ENCODE measurements at places on chromosomes 16 and 17.

DNA sequence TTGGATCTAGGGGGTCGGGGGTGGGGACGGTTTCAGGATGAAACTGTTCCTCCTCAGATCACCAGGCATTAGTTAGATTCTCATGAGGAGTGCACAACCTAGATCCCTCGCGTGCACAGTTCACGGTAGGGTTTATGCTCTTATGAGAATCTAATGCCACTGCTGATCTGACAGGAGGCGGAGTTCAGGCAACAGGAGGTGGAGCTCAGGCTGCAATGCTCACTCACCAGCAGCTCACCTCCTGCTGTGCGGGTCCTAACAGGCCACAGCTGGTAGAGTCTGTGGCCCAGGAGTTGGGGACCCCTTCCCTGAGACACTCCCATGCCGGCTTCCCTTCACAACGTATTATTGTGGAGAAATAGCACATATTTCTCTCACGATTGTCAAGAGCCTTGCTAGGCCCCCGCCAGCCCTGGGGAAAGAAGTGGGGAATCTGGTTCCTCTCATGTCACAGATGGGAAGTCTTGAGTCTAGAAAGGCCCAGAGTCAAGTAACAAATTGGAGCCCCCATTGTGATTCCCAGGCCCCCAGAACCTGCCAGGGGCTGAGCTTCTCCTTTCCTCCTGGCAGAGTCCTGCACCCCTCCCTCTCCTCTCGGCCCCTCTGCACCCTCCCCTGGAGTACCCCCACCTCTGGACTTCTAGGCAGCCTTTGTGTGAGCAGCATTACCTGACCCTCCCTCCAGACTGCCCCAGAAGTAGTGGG lies 6.1 kb upstream of the KRT14 start:
- no peak for DNase-seq

DNA sequence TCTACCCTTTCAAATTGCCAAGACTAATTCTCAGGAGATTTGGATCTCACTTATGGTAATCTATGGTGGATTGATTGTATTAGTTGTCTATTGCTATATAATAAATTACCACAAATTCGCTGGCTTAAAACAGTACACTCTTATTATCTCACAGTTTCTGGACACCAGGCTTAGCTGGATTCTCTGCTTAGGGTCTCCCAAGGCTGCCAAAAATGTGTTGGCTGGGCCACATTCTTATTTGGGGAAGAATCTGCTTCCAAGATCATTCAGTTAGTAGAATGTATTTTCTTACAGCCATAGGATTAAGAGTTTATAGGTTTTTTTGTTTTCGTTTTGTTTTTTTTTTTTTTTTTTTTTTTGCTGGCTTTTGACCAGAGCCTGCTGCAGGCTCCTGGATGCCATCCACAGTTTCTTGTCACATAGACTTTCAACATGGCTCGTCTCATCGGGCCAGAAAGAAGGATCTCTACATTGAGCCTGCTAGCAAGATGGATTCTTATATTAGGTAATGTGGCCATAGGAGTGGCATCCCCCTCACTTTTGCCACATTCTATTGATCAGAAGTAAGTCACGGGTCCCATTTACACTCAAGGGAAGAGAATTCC lies 415.3 kb downstream of the KIF2B start:
- no peak for DNase-seq

DNA sequence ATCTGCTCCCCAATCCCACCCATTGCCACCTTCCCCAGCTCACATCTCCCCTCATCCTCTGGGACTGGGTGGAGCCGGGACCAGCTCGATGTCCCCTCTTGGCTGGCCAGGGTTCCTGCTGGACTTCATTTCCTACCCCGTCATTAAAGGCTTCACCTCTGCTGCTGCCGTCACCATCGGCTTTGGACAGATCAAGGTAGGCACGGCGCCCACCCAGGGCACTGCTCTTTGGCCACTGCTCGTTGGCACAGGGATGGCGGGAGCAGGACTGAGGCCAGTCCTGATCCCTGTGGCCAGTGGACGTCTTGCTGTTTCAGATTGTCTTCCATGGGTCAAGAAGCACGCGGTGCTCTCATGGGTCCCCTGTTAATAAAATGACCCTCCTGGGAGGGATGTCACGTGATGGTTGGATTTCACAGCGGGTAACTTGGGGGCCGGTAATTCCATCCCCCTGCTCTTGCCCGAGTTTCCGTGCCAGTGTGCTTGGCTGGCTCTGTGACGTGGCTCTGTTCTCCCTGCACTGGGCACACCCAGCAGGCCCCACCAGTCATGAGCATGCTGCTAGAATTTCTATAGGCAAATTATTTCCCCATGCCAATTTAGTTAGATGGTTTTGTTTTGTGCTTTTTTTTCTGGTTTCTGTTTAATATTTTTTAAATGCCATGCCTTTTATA lies 3.1 kb downstream of the SLC26A11 start:
- DNase-seq: no peak

DNA sequence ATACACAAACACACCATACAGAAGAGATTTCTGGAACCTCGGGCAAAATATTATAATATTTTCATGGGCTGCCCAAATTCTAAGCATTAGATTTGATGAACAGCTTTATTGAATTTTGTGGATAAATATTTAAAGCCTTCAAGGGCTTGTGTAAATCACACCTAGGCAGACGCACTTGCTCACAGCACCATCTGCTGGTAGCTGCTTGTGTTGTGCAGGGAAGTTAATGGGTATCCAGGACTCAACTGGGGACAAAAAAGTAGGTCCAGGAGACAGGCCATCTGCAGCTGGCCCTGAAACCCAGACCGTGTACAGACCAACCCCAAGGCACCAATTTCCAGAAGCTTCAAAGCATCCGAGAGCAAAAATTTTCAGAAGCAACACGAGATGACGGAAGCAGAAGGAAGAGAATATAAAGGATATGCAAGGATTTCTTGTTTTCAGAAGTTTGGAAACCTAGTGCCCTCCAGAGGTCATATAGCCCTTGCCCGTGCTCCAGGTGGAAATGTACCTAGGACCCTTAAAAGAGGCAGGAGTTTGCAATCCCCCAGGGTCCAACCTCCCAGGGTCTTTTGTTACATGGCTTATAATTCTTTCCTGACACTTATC lies 140.0 kb downstream of the CHD9NB start:
- DNase-seq: peak; percentile 62

DNA sequence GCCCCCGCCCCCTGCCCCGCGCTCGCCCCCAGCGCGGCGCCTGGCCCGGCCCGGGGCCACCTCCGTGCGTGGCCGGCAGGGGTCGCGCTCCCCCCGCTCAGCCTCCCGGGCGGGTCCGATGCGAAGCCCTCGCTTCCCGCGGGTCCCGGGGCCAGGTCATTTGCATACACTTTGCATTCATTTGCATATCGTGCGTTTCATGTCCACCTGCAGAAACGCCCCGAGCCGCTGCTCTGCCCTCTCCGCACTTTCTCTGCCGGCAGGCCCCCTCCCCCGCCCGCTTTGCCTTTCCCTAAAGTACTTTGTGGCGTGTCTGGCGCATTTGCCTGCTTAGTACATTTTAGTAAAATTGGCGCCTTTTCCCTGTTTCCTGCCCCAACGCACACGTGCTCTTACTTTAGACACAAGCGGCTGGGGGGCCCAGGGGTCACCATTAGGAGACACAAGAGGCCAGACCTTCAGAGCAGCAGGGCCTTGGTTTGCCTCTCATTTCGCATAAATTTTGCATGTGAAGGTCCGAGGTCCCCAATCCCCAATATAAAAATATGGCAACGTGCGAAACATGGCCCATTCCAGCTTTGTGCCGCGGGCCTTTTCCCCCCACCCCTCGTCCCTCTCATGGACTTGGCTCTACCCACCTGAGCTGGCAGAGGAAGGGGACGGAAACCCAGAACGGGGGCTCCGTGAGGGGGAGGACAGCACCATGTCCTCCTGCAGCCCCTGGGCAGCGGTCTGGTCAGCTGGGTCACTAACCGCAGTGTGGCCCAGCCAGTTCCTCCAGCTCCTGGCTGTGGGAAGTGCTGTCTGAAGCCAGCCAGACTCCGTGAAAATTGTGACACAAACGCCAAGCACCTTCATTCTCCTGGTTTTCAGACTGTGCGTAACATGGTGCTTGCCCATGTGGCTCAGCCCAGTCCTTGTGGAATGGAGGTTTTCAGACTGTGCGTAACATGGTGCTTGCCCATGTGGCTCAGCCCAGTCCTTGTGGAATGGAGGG lies 34.8 kb downstream of the CBFA2T3 start:
- DNase-seq: peak; percentile 79

DNA sequence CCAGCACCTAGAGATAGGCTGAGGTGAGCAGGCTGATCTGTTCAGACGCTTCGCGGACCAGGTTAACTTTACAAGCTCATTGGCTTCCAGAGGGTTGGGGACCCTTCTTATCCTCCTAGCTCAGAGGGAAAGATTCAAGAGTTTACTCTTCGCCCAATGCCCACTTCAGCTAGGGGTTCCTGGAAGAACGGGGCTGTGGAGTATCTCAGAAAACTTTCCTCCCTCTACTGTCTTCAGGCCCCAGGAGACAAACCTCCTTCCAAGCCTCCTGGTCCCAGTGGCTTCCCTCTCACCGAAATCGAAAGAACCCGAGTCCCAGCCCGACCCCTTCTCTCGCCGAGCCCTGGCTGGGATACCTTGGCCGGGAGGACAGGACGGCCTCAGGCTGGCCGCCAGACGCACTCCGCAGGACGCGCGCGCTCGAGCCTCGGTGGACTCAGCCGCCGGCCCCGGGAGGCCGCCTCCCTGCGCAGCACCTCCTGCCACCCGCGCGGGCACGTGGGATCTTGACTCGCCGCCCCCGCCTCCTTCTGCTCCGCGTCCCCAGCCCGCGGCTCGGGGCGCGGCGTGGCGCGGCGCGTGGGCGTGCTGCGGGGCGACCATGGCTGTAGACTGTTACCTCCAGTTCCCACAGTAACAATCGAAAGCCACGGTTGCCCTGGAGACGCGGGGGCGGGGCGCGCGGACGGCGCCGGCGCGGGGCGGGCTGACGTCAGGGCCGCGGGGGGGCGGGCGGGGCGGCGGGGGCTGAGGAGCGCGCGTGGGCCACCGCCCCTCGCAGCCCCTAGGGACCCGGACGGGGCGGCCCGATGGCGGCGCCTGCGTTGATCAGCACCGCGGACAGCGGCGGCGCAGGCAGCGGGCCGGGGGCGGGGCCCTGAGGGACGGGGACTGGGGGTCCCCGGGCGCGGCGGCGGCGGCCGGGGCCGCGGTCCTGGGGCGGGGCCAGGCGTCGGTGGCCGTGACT lies 5.3 kb upstream of the HIC1 start:
- DNase-seq: peak; percentile 93

DNA sequence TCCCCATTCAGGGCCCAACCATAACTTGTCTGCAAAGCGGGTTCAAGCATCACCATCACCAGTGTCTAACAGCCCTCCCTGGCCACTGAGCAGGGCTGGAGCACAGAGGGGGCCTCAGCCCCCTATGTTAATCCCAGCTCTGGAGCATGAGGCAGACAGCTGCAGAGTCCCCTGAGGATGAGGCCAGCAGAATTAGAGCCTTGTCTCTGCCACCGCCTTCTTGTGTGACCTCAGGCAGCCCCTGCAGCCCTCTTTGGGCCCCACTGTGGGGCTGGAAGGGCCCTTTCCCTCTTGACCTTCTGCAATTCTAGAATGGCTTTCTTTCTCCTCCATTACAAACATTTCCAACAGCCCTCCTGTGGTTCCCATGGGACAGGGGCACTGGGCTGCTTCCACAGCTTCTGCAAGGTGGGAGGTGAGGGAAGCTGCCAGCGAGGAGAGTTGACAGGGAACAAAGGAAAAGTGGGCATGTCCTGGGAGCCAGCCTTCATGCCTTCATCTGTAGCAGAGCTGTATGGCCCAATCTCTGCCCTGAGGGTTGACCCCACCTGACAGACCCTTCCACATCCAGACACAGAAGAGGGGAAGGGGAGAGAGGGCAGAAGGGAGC lies 65.7 kb downstream of the TMEM132E start:
- no peak for DNase-seq

DNA sequence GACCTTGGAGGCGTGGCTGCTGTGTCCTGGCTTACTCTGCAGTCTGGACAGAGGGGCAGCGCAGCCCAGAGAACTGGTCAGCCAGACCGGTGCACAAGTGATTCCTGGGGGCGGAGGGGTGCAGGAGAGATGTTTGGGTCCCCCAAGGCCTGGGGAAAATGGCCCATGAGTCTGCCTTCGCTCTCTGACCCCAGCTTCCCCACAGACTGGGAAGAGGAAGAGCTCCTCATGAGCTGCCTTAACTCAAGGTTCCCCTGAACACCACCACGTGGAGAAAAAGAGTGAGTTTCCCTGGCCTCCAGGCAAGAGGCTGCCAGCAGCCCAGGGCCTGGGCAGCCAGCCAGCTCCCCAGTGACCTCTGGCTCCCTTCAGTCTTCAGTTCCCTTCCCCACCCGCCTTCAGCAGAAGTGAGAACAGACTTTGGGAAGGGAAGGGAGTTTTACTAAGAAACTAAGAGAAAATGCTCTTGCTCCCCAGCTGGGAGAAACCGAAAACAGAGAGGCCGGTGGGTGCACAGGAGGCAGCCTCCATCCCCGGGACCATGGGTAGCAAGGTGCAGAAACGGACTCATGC lies 2.0 kb upstream of the C17orf99 start:
- DNase-seq: no peak

GRCh38 chr16:68665501-68665900 lies 20.4 kb downstream of the CDH3 start:
- no peak for DNase-seq

GRCh38 chr17:72031219-72031884 lies 89.5 kb upstream of the SOX9 start:
- DNase-seq: no peak

GRCh38 chr17:6040504-6040903 lies 29.7 kb upstream of the WSCD1 start:
- no peak for DNase-seq

- DNase-seq: no peak
Observed at GRCh38 chr17:1909985-1910384, 80.2 kb downstream of the RPA1 start.

GRCh38 chr17:66426397-66427033 lies 124.1 kb downstream of the PRKCA start:
- DNase-seq: peak; percentile 45

DNA sequence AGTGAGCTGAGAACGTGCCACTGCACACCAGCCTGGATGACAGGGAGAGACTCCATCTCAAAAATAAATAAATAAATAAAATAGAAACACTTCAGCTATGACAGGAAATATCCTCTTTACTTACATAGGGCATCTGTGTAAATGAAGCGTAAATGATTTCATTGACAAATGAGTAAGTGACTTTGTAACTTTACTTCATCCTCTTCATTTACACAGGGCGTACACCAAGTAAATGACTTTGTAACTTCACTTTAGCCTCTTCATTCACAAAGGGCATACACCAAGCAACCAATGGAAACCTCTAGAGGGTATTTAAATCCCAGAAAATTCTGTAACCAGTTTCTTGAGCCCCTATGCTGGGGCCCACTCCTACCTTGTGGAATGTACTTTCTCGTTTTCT lies 16.2 kb upstream of the KLHDC4 start:
- no peak for DNase-seq

Measured in stimulated activated CD8-positive, alpha-beta memory T cell treated with anti-CD3 and anti-CD28 coated beads, Interleukin-4, amount 100 ng/mL, for 48 hours (primary cell).